NCI-H345 (cell line): ENCODE measurements at places on chromosomes 7 and 10.

- peak; percentile 47 for DNase-seq
Observed at GRCh38 chr10:77756319-77757232, 119.0 kb upstream of the KCNMA1 start.

- DNase-seq, result no peak
Observed at GRCh38 chr7:42117201-42117600, 119.8 kb downstream of the GLI3 start.

GRCh38 chr10:23917251-23917840 lies 291.6 kb upstream of the KIAA1217 start:
- DNase-seq, result no peak

- DNase-seq, result no peak
Observed at GRCh38 chr10:59366290-59366689, 3.9 kb upstream of the FAM13C start.

GRCh38 chr7:77330169-77330882 lies 85.8 kb downstream of the GSAP start:
- DNase-seq, result no peak
